NT2/D1 (cell line): ENCODE measurements at places on chromosomes 1 and 21.

GRCh38 chr1:156303241-156303640, 4.1 kb upstream of the VHLL start:
- DNase-seq, result no peak

GRCh38 chr1:198030682-198031081, 113.5 kb downstream of the LHX9 start:
- no peak for DNase-seq

DNA sequence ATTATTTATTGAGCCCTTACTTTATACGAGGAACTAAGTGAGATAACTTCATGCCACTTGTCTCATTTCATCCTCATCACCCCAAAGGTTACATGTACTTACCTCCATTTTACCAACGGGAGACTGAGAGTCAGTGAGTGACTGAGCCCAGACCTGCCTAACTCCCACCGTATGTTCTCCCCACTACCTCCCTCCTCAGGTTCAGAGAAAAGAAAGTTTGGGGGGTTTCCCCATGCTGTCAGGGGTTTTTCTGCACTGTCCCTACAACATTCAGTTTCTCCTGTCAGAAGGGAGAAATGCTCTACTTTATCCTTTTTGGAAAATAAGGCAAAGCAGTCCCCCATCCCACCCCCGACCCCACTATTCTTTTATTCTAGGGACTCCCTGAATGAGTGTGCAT, 32.9 kb downstream of the FAM78B start:
- no peak for DNase-seq

DNA sequence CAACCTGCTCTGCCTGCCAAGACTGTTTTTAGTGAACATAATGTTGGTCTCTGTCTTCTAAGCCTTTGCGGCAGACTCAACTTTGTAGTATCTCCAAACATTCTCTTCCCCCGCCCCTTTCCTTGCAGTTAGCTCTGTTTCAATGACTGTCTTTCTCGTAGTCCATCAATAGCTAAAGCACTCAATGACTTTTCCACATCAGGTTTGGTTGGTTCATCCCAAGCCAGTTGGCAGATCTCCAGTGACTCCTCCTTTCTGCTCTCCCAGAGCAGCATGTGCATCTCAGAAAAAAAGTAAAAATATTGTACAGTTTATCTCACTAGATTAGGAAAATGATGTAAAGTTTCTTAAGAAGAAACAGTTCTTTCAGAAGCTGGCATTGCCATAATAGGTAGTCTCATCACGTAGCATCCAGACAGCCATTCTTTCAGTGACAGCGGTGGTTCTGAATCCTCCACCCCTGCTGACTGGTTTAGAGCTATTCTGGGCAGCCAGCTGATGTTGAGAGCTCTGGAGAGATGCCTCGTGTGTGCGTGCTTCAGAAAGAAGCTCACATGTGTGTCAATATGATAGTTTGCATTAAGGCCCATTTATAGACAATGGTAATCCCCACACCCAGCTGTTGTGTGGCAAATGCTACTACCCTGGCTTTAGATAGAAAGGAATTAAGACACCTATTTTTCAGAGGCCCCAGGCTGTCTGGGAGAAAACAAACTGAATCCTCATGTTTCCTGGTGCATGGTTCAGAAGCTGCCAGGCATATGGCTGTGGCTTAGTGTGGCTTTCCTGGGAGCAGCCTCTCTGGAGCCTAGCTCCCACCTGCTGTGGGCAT, 53.2 kb downstream of the CNN3 start:
- DNase-seq, result no peak

DNA sequence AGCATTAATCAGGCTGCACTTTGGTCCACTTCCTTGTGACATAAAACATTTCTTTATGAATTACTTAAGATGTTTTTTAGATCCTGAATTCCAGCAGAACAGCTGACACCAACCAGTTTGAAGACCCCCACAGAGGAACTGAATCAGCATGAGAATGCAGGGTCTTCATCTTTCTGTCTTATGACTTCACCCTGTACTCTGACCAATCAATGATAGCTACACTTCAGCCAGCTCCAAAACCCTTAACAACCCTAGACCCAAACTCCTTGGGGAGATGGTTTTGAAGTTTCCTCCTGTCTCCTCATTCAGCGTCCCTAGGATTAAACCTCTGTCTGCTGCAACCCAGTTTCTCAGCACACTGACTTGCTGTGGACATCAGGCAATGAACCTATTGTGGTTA, 175.0 kb downstream of the CTH start:
- peak; percentile 16 for DNase-seq

DNA sequence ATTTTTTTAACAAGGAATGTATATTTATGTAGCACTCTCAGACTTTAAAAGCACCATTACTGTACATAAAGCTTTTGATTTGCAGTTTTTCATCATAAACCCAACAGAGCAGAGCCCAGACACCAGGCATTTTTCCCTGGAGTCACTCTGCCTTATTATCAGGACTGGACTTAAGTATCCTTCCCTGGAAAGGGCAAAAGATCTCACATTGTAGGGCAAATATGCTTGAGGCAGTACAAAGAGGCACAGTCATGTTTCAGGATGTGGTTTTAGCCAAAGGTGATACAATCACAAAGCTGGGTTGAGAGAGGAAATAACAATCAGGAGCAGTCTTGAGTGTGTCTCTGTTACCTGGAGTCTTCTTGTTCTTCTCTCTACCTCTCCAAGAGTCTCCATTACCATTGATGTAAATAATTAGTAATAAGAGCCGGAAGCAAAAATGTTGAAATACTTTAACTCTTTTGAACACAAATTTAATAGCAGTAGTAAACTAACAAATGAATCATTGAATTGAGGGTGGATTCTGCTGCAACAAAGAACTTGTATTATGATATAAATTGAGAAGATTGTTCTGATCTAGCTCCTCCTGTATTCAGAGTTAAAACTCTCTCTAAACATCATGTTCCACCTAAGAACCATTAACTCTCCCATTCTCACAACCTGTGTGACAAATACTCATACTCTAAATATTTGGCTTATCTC, 160.5 kb downstream of the LTN1 start:
- no peak for DNase-seq

GRCh38 chr1:232327269-232327668, 302.7 kb downstream of the SIPA1L2 start:
- no peak for DNase-seq

GRCh38 chr1:194755241-194755994, 1569.0 kb upstream of the B3GALT2 start:
- DNase-seq, result no peak

DNA sequence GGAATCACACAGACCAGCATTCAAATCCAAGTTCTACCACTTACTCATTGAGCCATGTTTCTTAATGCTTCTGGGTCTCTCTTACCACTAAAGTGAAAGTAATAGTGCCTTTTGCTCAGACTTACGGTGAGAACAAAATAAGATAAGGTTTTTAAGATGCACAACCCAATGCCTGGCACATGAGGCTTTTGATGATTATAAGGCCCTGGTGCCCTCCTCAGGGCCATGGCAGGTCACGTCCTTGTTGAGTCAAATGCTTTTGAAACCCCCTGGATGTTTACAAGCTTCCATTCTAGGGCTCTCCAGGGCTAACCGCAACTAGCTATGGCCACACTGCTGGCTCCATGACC, 76.0 kb downstream of the TENT5C start:
- DNase-seq, result no peak

GRCh38 chr1:225907341-225907740, 16.7 kb downstream of the PYCR2 start:
- DNase-seq, result no peak

GRCh38 chr1:20823845-20824244, 36.7 kb upstream of the HP1BP3 start:
- DNase-seq, result no peak

- DNase-seq, result peak; percentile 87
These were observed 125.9 kb downstream of the MAST2 start for GRCh38 chr1:45929257-45929687.

GRCh38 chr1:109351457-109351856, 44.6 kb upstream of the MYBPHL start:
- no peak for DNase-seq

GRCh38 chr1:207754011-207754410, 2.2 kb downstream of the CD46 start:
- no peak for DNase-seq

- no peak for DNase-seq
These were observed 336.4 kb downstream of the PAPPA2 start for GRCh38 chr1:176799327-176799726.

GRCh38 chr21:32185726-32186125, 93.1 kb downstream of the MIS18A start:
- DNase-seq, result no peak

GRCh38 chr1:173392895-173393658, 84.1 kb upstream of the PRDX6 start:
- no peak for DNase-seq

DNA sequence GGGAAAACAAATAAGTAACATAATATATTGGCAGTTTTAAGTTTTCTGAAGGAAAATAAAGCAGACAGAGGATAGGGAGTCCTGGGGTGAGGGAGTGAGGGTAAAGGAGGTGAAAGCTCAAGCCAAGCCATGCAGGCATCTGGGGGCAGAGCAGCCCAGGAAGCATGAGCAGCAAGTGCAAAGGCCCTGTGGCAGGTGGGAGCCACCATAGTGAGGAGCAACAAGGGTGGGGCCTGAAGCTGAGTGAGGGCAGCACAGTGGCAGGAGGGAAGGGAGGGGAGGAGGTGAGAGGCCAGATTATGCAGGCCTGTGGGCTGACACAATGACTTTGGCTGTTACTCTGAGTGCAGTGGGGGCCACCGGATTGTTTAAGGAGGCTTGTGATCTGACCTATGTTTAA, 138.8 kb upstream of the TNR start:
- DNase-seq, result no peak

DNA sequence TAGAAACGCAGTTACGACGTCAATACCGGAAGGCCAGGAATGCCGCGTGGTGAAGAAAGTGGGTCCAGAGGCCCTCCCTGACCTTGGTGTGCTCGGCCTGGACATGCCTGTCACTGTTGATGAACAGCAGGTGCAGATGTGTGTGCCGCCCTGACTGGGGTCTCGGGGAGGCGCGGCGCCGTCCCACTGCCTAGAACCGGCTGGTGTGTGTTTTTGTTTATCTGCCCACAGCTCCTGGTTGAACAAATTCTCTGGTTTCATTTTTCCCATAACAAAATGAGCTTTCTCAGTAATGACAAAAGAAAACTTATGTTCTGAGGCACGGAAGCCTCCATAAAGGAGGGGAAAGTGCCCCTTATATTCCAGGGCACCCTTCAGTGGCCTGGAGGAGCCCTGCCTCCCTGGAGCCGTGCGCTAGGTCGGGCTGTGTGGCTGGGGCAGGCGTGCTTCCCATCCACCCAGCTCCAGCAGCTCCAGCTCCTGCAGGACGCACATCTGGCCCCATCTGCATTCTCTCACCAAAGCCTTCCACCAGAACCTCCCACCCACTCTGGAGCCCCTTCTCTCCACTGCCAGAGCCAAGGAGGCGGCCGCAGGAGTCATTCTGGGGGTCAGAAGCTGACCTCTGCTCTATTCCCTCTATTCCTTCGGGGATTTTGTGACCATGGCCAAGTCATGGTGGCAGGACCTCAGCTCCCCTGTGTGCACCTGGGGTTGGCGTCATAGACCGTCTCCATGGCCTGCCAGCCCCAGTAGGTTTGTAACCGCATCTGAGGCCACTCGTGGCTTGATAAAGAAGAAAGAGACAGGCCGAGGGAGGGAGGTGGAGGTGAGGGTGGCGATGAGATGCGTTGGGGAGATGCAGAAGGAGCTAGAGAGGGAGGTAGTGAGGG, 20.1 kb upstream of the COL18A1 start:
- DNase-seq, result no peak

- peak; percentile 63 for DNase-seq
These were observed 469.5 kb downstream of the MATN1 start for GRCh38 chr1:30253807-30254440.

GRCh38 chr1:168554603-168555483, 11.0 kb upstream of the XCL2 start:
- DNase-seq, result no peak

- no peak for DNase-seq
These were observed 180.2 kb downstream of the ATP6V1G3 start for GRCh38 chr1:198360208-198360729.

- DNase-seq, result no peak
These were observed 292.1 kb upstream of the VAMP3 start for GRCh38 chr1:7478809-7479499.

GRCh38 chr1:54499360-54500106, 48.5 kb upstream of the ACOT11 start:
- DNase-seq, result no peak

DNA sequence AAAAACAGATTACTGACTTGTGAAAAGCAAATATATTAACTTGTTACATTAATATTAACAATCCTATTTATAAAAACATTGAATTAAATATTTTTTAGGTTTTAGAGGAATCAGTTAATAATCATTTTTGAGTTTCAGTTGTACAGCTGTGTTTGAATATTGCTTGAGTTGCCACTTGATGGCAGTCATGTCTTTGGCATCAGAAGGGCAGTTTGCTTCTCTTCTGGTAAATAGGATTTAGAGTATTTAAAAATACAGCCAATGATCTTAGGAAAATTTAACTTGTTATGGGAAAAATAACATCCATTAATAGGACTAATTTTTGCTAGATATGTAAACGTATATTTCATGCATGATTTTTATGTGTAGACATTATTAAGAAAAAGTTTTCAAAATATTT, 234.1 kb downstream of the NCAM2 start:
- DNase-seq, result peak; percentile 32

DNA sequence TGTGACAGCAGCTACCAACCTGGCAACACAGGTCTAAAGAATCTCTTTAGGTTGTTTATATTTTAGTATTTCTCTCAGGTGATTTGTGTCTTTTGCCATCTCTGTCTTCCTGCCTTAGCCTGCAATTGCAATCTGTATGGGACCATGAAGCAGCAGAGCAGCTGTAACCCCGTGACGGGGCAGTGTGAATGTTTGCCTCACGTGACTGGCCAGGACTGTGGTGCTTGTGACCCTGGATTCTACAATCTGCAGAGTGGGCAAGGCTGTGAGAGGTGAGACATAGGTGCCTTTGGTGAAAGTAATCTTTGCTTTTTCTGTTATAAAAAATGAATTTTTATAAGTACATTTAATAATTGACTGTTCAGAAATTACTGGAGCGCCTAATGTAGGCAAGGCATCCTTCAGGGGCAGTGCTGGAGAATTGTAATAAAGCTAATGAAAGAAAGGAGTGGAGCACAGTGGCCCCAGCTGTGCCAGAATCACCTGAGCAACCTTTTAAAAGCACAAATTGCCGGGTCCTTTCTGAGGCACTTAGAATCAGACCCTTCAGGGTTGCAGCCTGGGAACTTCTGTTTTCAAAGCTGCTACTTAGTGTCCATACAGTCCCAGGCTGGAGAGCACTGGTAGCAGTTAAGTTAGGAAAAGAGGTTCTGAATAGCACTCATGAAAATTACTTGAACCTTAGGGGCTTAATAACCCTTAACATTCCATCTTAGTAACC, 60.6 kb upstream of the LAMC2 start:
- DNase-seq, result no peak

DNA sequence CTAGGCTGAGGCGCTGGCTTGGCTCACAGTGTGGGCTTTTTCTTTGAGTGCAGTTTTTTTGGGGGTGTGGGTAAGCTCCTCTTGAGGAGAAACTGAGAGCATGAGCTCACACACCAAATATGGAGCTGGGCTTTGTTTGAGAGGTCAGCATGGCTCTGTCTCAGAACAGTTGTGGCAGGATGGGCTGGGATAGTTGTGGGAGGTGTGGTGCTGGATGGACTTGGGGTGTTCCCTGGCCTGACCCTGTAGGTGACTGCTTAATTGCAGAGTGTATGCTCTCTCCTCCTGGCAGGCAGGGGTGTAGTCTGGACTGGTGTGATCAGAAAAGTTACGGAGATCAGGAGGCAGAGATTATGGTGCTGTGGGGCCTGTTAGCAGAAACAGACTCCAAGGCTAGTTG, 64.3 kb upstream of the PGBD5 start:
- DNase-seq, result no peak

- no peak for DNase-seq
These were observed 115.2 kb downstream of the ROR1 start for GRCh38 chr1:63888984-63889383.

GRCh38 chr1:153939476-153939875, 7.0 kb downstream of the DENND4B start:
- DNase-seq, result no peak
